ENCODE measurements at places on chromosomes 2 and 18.

DNA sequence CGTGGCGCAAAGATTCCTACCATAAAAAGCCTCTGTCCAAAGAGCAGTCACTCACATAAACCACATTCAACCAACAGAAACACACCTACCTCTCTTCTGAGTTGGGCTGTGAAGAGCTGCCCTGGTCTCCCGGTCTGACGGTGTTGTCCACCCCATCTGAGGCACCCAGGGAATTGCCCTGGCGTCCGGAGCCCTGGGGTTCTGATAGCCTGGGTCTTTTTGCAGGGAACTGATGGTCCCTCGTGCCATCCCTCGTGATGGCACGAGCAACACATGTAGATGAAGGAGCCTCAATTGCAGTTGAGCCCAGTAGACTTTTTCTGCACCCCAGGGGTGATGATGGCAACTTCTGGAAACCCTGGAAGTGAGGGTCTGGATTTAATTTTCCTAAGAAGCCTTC is 13.8 kb downstream of the HJURP start:
- no peak for DNase-seq

DNA sequence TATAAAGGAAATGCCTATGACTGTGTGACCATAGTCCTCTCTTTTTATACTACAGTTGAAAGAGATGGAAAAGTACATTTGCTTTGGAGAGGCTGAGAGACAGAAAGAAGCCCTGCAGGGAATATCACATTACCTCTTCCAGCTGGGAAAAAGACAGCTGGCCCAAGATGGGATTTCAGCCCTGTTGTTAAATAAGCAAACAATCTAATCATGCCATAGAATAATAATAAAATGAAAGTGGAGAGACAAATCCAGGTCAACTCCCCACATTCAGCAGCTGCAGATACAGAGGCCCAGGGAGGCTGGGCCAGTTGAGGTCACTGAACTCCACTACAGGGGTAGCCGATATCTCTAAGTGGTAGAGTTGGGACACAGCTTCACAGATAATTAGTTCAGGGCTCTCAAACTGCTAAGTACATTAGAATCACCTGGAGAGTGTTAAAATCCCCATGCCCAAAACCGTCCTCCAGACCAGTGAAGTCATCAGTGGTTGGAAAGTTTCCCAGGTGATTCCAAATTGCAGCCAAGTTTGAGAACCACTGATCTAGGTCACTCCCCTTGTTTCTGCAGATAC is 81.9 kb downstream of the MOGAT1 start:
- DNase-seq, result no peak

- no peak for DNase-seq
These were observed 100.0 kb downstream of the BAZ2B start for GRCh38 chr2:159516241-159516758.

- no peak for DNase-seq
These were observed 42.5 kb downstream of the GREB1L start for GRCh38 chr18:21284540-21284939.

DNA sequence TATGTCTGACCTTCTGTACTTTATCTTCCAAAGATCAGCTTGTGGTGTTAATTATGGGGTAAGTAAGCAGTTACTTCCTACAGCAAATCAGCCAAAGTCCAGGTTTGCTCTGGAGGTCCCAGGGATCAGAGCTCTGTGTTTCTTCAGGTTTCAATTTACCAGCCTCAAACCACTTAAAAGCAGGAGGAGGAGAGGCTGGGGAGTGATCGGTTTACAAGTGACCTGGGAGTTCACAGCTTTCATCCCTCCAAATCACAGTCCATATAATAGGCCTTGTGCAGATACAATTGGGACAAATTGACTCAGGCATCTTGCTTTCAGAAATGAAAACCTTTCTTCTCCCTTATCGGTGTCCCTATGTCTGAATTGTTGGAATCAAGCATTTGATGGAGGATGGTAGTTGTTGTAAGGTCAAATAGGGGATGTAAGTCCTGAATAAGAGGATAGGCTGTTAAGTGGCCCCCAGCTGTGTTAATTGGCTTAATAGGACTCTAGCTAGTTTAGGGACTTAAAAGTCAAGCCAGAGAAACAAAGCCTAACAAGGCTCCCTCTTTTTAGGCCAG is 188.0 kb upstream of the NT5C1B start:
- no peak for DNase-seq

GRCh38 chr2:119947535-119947934 is 65.3 kb upstream of the EPB41L5 start:
- no peak for DNase-seq

DNA sequence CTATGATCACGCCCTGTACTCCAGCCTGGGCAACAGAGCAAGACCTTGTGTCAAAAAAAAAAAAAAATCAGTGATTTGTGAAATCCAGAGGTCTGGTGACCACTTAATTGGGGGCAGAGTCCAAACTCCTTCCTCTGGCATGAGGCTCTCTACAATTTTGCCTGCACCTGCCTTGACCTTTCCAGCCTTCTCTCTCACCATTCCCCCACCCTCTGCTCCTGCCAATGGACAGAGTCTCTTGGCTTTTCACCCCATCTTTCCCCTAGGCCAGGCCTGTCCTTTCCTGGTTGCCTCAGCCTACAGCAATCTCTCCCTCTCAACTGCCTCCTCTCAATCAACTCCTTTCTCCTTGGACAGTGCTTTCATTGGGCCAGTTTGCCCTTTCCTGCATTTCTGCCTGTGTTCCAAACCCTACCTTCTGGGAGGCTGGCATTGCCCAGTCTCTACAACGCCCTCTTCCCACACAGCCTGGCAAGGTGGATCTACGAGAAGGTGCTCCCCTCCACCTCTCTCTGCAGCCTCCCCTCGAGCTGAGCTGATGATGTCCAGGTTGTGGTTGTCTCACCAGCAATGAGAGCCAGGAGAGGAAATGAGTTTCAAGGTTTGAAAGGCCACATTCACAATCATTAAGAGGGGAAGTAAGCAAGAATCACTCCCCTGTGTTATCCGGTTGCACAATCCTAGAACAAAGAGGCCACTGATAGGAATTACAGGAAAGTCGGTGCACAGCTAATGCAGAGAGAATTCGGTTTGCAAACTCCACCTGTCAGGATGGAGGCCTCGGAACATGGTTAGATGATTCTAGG is 39.5 kb upstream of the NPAS2 start:
- no peak for DNase-seq

GRCh38 chr2:157866666-157867642 is 9.2 kb downstream of the ACVR1 start:
- no peak for DNase-seq

DNA sequence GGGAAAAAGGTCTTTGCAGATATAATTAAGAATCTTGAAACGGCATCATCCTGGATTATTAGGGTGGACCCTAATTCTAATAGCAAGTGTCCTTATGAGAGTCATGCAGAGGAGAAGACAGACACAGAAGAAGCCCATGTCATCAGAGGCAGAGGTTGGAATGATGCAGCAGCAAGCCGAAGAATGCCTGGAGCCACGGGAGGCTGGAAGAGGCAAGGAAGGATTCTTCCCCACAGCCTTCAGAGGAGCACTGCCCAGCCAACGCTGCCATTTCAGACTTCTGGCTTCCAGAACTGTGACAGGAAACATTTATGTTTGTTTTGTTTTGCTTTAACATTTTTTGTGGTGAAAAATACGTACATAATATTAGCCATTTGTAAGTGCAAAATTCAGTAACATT is 72.3 kb downstream of the MCFD2 start:
- DNase-seq, result no peak

Data from AG04450 (cell line).